ENCODE measurements at places on chromosomes 13 and 19. TPM values are rescaled to one million over a fixed set of nuclear protein-coding genes. Genes with fewer than 3 reads are reported as not detected.

Gene KLK8
- not detected for total RNA-seq

Gene PCDH17
- total RNA-seq = 14.4 TPM

Gene RINL
- total RNA-seq = 1.4 TPM

Gene PRR22
- 6.7 TPM for total RNA-seq

Gene KLK12
- not detected for total RNA-seq

Gene JAK3
- total RNA-seq = 1.3 TPM

Gene LINGO3
- total RNA-seq = not detected

Gene CD177
- not detected for total RNA-seq

Gene AMER2
- total RNA-seq = 4.1 TPM

Gene ICAM5
- not detected for total RNA-seq

Gene CACTIN
- 36.3 TPM for total RNA-seq

Gene FSD1
- total RNA-seq = 53.5 TPM

Gene SELENOV
- not detected for total RNA-seq

Gene CYP4F22
- not detected for total RNA-seq

Gene PRODH2
- not detected for total RNA-seq

Gene RHPN2
- 10.2 TPM for total RNA-seq

Gene COMP
- not detected for total RNA-seq

Gene CA11
- total RNA-seq = 13.0 TPM

Gene CNMD
- total RNA-seq = 2.8 TPM

Gene ITGBL1
- total RNA-seq = not detected

Gene TRPM4
- total RNA-seq = 8.1 TPM

Gene LYPD5
- not detected for total RNA-seq

Gene RNF113B
- total RNA-seq = not detected

Gene IL17D
- total RNA-seq = 7.9 TPM

Gene NUP58
- 81.9 TPM for total RNA-seq

Gene KCTD4
- not detected for total RNA-seq

Gene PCDH20
- total RNA-seq = 0.18 TPM

Gene PSG7
- total RNA-seq = not detected

Gene LRRC4B
- total RNA-seq = 42.5 TPM

Gene ZBTB32
- not detected for total RNA-seq

Gene SH2D3A
- not detected for total RNA-seq

Gene GIPC1
- 72.5 TPM for total RNA-seq

Gene CGB2
- not detected for total RNA-seq

Gene PRRG2
- total RNA-seq = 1.0 TPM

Gene YIPF2
- 22.0 TPM for total RNA-seq

Gene TEX29
- total RNA-seq = 0.50 TPM

Gene MAP4K1
- 1.5 TPM for total RNA-seq

Gene RANBP3
- total RNA-seq = 121 TPM

Gene MTUS2
- total RNA-seq = 0.91 TPM

Gene KLK2
- total RNA-seq = not detected

Gene ARHGEF1
- total RNA-seq = 62.3 TPM

Gene MIR17HG
- 40.6 TPM for total RNA-seq

Gene OLFM2
- total RNA-seq = 6.8 TPM

Gene PCSK4
- total RNA-seq = 10.4 TPM

Gene SOX1
- total RNA-seq = 41.2 TPM

Gene PRR36
- total RNA-seq = 21.8 TPM

Gene CELF5
- total RNA-seq = 2.3 TPM

Gene RNF225
- total RNA-seq = 1.5 TPM

Gene MAMSTR
- total RNA-seq = 2.6 TPM

Gene SRRM5
- total RNA-seq = 0.51 TPM

Data from neural crest cell (in vitro differentiated cells).